Sigmoid colon (tissue), 7 donors: ENCODE measurements at places on chromosomes 2 and 18.

DNA sequence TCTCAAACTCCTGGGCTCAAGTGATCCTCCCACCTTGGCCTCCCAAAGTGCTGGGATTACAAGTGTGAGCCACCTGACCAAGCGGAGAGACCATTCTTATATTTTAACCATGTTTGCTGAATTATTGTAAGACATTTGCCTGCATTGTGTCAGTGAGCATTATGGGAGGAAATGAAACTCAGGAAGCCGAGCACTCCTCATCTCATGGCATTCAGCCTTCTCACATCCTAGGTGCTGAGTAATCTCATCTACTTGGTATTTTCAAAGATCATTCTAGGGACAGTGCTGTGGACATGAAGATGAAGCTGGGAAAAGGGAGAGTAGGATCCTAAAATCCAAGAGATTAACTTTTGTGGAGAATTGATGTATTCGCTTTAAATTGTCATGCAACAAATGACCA, 66.1 kb downstream of the NAPG start:
- no peaks in the 10 kb centered on the region for H3K36me3 ChIP-seq
- H3K27ac ChIP-seq: no peak overlapping the region
- H3K4me3 ChIP-seq: no peak overlapping the region
- DNase-seq: no peak

DNA sequence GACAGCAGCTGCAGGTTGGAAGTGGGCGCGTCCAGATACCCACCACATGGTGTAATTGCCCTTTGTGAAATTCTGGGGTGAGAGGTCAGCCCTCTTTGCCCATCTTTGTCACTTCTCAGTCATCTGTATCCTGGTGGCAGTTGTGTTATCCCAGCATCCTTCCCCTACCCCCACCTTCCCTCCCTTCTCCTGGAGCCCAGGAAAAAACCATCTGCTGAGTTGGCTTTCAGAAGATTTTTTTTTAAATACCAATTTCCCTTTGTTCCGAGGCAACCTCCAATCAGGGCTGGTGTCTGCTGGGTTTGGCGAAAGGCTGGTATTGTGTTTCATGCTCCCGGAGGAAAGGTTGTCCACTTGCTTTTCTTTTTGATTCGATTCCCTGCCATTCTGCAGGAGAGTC, 35.2 kb downstream of the SETBP1 start:
- no peaks in the 10 kb centered on the region for H3K36me3 ChIP-seq
- no peak for DNase-seq
- peaks cover 66% of the 10 kb centered on the region for H3K4me1 ChIP-seq
- peak overlapping the region; percentile 6 for H3K4me3 ChIP-seq
- H3K27ac ChIP-seq: peak overlapping the region; percentile 83
- no peaks in the 10 kb centered on the region for H3K27me3 ChIP-seq

DNA sequence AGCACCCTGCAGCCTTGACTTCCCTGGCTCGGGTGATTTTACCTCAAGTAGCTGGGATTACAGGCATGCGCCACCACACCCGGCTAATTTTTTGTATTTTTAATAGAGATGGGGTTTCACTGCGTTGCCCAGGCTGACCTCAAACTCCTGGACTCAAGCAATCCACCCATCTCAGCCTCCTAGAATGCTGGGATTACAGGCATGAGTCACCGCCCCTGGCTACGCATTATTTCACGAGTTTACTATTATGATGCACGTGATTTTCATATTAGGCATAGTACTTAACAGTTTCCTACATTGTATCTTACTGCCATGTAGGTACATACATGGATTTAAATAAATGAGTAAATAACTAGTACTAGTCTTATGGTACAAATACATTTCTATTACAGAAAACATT, 4.4 kb downstream of the DYNC2LI1 start:
- H3K27me3 ChIP-seq: no peaks in the 10 kb centered on the region
- H3K4me3 ChIP-seq: no peak overlapping the region
- H3K27ac ChIP-seq: no peak overlapping the region
- no peaks in the 10 kb centered on the region for H3K4me1 ChIP-seq

DNA sequence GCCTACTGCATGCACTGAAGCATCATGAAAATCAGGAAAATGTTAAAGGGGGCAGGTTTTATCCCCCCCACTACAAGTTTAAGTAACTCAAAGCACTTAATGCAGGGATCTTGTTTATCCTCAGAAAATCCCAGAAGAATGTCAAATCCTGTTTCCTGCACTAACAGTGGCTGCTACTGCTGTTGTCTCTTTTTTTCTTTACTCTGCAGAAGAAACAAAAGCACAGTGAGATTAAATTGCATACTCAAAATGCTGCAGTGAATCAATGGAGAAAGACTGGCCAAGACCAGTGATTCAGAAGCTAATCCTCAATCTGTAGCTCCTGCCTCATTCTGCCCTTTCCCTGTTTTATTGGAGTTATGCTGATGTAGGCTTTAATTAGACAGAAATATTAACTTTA, 332.3 kb upstream of the FIGN start:
- no peaks in the 10 kb centered on the region for H3K27me3 ChIP-seq
- H3K4me3 ChIP-seq: no peak overlapping the region
- no peak overlapping the region for H3K27ac ChIP-seq

DNA sequence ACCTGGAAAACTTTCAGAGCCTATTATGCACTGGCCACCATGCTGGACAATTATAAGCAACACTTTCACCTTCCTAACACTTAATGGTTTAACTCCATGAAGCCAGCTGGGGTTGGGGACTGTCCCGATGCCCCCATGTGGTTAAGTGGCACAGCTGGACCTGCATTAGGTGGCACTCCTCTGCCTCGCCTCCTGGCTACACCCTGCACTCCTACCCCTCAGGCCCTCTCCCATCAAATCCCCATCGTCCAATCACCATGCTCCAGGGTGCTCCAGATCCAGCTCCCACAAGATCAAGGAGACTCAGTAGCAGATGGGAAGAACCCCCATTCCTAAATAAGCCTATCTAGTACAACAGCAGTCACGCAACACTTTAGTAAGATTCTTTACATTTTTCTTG, 53.8 kb downstream of the HDLBP start:
- H3K27me3 ChIP-seq: no peaks in the 10 kb centered on the region
- no peaks in the 10 kb centered on the region for H3K4me1 ChIP-seq
- no peak overlapping the region for H3K27ac ChIP-seq
- H3K4me3 ChIP-seq: no peak overlapping the region
- DNase-seq: no peak

DNA sequence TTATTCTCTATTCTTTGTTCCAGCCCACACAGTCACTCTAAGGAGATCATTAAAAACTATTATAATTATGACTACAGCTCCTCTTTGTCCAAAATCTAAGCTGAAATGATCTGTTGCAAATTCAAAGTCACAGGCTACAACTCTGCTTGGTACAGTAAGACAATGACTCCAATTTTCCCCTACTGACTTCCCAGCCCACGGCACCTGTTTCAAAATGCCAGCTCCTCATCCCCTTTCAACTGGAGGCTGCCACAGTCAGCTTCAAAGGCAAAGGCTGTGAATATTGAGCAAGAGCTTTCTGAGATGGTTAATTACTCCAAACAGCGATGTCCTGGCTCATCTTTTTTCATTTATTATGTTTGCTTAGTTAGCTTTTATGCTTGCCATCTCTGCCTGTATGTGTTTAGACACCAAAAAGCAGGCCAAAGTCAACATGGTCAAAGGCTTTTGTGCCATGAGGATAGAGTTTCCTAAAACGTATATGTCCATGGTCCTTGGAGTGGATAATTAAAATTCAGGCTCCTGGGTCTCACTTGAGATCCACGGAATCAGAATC, 141.1 kb downstream of the DOCK10 start:
- H3K4me1 ChIP-seq: no peaks in the 10 kb centered on the region
- H3K27ac ChIP-seq: no peak overlapping the region
- no peak for DNase-seq
- H3K27me3 ChIP-seq: no peaks in the 10 kb centered on the region

- H3K27ac ChIP-seq: no peak overlapping the region
- no peak overlapping the region for H3K4me3 ChIP-seq
- no peak for DNase-seq
- H3K4me1 ChIP-seq: peaks cover 6% of the 10 kb centered on the region
Measured at GRCh38 chr2:34096562-34097171, 497.6 kb upstream of the FAM98A start.
